ENCODE measurements at places on chromosomes 12 and 14. TPM values are rescaled to one million over a fixed set of nuclear protein-coding genes. Genes with fewer than 3 reads are reported as not detected.

GRCh38 chr12:124563401-124563800 lies 4.0 kb downstream of the NCOR2 start:
- H3K27me3 ChIP-seq = no peaks in the 10 kb centered on the region
- no peak for DNase-seq
- H3K36me3 ChIP-seq = no peaks in the 10 kb centered on the region
- H3K4me1 ChIP-seq = peaks cover 4% of the 10 kb centered on the region
- H3K4me3 ChIP-seq = no peak overlapping the region

- no peaks in the 10 kb centered on the region for H3K36me3 ChIP-seq
- no peak overlapping the region for H3K27ac ChIP-seq
- peak overlapping the region; percentile 72 for H3K4me3 ChIP-seq
- DNase-seq = no peak
Observed at GRCh38 chr14:100159865-100160533, 554 bp upstream of the DEGS2 start.

DNA sequence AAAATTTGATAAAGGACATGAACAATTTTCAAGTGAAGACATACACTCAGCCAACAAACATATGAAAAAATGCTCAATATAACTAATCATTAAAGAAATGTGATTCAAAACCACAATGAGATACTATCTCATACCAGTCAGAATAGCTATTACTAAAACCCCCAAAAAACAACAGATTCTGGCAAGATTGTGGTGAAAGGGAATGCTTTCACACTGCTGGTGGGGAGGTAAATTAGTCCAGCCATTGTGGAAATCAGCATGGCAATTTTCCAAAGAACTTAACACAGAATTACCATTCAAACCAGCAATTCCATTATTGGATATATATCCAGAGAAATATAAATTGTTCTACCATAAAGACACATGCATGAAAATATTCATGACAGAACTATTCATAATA lies 18.7 kb upstream of the TAS2R14 start:
- no peaks in the 10 kb centered on the region for H3K4me1 ChIP-seq
- H3K27ac ChIP-seq = no peak overlapping the region
- H3K27me3 ChIP-seq = no peaks in the 10 kb centered on the region
- no peak overlapping the region for H3K4me3 ChIP-seq
- H3K36me3 ChIP-seq = no peaks in the 10 kb centered on the region

APPL2 gene
- 73.0 TPM for total RNA-seq

- no peaks in the 10 kb centered on the region for H3K36me3 ChIP-seq
- no peak overlapping the region for H3K4me3 ChIP-seq
- no peak overlapping the region for H3K27ac ChIP-seq
- no peak for DNase-seq
Observed at GRCh38 chr12:8969861-8970411, 19.4 kb upstream of the KLRG1 start.

- H3K27me3 ChIP-seq = no peaks in the 10 kb centered on the region
- no peak for DNase-seq
- no peak overlapping the region for H3K4me3 ChIP-seq
Observed at GRCh38 chr12:50597200-50598195, 92.7 kb downstream of the DIP2B start.

CLEC2A gene
- total RNA-seq = not detected

- no peaks in the 10 kb centered on the region for H3K27me3 ChIP-seq
- H3K4me3 ChIP-seq = no peak overlapping the region
- no peak overlapping the region for H3K27ac ChIP-seq
- no peak for DNase-seq
Observed at GRCh38 chr14:99203080-99203479, 68.9 kb downstream of the BCL11B start.

SLC6A15 gene
- not detected for total RNA-seq

GRCh38 chr14:67653651-67654280 lies 20.7 kb downstream of the VTI1B start:
- H3K4me1 ChIP-seq = no peaks in the 10 kb centered on the region
- no peaks in the 10 kb centered on the region for H3K27me3 ChIP-seq
- H3K27ac ChIP-seq = no peak overlapping the region
- DNase-seq = no peak
- H3K36me3 ChIP-seq = no peaks in the 10 kb centered on the region

SERPINA10 gene
- not detected for total RNA-seq

CCDC92 gene
- total RNA-seq = 40.0 TPM

DNA sequence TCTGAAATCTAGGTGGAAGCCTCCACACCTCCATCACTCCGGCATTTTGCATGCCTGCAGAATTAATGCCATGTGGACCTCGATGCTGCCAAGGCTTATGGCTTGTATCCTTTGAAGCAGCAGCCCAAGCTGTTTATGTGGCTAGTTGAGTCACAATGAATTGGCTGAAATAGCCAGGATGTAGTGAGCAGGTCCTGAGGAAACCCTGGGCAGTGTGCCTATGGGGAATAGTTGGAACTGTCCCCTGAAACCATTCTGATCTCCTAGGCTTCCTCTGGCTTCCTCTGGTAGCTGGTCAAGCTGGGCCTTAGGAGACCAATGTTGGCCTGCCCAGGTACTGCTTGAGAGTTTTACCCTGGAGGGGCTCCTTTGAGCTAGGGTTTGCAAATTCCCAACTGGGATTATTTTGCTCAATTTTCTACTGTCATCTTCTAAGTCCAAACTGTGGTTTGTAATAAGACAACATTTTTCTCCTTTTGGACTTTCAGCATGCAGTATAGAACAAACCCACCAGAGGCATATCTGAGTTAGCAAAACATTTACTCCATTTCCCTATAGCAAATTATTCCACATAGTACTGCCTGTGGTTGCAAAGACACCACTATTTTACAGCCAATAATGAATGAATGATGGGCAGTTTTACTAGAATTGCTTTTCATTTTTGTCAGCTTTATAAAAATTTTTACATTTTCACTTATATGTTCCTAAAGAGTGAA lies 85.1 kb upstream of the AMIGO2 start:
- no peak for DNase-seq
- H3K4me3 ChIP-seq = no peak overlapping the region
- no peaks in the 10 kb centered on the region for H3K36me3 ChIP-seq
- H3K27me3 ChIP-seq = no peaks in the 10 kb centered on the region
- H3K27ac ChIP-seq = no peak overlapping the region
- no peaks in the 10 kb centered on the region for H3K4me1 ChIP-seq

EGLN3 gene
- total RNA-seq = 16.4 TPM

GRCh38 chr12:113933201-113933786 lies 32.8 kb downstream of the RBM19 start:
- H3K4me3 ChIP-seq = no peak overlapping the region
- H3K27ac ChIP-seq = peak overlapping the region; percentile 71
- no peaks in the 10 kb centered on the region for H3K27me3 ChIP-seq
- no peaks in the 10 kb centered on the region for H3K4me1 ChIP-seq

BMAL2 gene
- 1.3 TPM for total RNA-seq

DNA sequence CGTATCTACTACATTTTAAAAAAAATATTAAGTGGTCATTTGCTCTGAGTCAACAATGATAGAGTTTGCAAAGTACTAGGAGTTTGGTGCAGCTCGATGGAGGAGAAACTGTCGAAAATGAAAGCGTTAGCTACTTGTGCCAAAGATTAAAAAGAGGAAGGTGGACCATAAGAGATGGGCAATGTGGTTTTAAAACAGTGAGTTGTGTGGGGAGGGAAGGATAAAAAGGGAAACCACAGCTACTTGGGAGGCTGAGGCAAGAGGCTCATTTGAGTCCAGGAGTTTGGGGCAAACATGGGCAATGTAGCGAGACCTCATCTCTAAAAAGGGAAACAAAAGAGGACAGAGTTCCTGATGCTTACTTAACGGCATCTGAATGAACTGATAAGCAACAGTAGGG lies 18.2 kb upstream of the STRAP start:
- DNase-seq = no peak
- H3K4me1 ChIP-seq = no peaks in the 10 kb centered on the region
- H3K27me3 ChIP-seq = no peaks in the 10 kb centered on the region
- H3K36me3 ChIP-seq = no peaks in the 10 kb centered on the region

- peak overlapping the region; percentile 73 for H3K4me3 ChIP-seq
- H3K27ac ChIP-seq = no peak overlapping the region
- no peaks in the 10 kb centered on the region for H3K27me3 ChIP-seq
- H3K36me3 ChIP-seq = no peaks in the 10 kb centered on the region
- DNase-seq = no peak
- H3K4me1 ChIP-seq = no peaks in the 10 kb centered on the region
Observed at GRCh38 chr12:119877639-119877948, 474 bp upstream of the CIT start.

CLEC4E gene
- total RNA-seq = 2.0 TPM

DNA sequence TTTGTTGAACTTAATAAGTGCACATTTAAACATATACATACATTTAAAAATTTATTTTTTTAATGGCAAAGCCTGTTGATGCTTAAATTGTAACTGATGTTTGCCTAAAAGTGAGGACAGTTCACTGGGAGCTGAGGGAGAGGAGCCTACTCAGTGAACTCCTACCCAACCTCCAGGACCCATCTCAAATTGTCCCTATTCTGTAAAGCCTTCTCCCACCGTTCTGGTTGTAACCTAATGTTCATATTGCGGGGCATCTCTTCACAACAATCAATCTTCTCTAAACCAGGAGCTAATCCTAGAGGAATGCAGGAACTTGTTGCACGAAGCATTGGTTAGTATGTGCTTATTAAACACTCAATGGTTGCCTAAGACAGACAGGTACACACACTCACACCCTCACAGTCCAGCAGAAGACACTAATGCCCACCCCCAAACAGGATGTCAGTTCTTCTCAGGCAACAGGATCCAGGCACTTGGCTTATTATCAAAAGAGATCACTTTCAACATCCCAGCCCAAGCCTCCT lies 1.8 kb downstream of the CLMN start:
- peaks cover 9% of the 10 kb centered on the region for H3K4me1 ChIP-seq
- no peaks in the 10 kb centered on the region for H3K27me3 ChIP-seq
- DNase-seq = no peak
- no peaks in the 10 kb centered on the region for H3K36me3 ChIP-seq
- peak overlapping the region; percentile 95 for H3K27ac ChIP-seq

DNA sequence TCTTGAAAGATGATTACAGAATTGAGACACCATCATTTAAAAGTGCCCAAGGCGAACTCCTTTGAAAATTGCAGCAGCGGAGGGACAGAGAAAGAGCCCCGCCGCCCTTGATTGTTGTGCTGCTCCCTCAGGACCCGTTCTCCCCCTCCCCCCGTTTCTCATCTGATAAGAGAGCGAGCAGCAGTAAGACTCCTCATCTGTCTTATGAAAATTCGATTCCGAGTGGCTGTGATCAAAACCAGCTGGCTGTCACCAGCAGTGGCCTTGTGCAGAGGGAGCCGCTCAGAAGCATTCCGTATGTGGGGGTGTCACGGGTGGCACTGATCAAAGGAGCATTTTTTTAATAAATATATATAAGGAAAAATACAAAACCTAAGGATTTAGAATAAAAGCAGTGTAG lies 78.0 kb upstream of the GPATCH2L start:
- H3K4me3 ChIP-seq = no peak overlapping the region
- no peaks in the 10 kb centered on the region for H3K36me3 ChIP-seq
- no peak overlapping the region for H3K27ac ChIP-seq
- no peak for DNase-seq
- H3K27me3 ChIP-seq = no peaks in the 10 kb centered on the region

IQSEC3 gene
- 0.64 TPM for total RNA-seq

CCDC60 gene
- total RNA-seq = not detected

Measured in breast epithelium (tissue), 4 donors.